ENCODE measurements at places on chromosomes 4 and X.

GRCh38 chrX:43868791-43869190, 13.5 kb downstream of the MAOB start:
- no peak for DNase-seq

DNA sequence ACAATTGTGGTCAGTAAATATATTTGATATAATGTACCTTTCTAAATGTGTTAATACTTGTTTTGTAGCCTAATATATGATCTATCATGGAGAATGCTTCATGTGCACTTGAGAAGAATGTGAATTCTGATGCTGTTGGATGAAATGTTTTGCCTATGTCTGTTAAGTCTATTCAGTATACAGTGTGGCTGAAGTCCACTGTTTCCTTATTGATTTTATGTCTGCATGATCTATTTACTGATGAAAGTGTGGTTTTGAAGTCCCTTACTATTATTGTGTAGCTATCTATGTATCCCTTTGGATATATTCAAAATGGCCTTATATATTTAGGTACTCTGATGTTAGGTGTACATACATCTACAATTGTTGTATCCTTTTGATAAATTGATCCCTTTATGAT, 515.8 kb upstream of the EPHA5 start:
- no peak for DNase-seq

DNA sequence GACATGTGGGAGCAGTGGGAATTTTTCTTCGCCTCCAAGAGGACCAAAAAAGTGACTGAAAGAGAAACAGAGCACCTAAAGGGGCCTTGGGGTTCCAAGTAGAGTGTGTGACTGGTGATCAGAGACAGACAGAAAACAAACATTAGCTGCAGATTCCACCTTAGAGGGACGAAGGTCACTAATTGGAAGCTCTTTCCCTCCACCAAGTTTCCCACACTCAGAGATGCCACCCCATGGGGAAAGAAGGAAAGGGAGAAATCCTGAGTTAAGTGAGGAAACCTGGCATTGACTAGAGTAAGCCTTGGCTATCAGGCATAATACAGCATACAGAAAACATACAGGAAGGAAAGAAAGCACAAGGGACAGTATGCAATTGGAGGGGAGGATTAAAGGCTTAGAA, 90.9 kb downstream of the HNRNPD start:
- no peak for DNase-seq

- no peak for DNase-seq
Observed at GRCh38 chr4:88616275-88617150, 24.2 kb downstream of the HERC3 start.

- no peak for DNase-seq
Observed at GRCh38 chr4:72846280-72847111, 223.0 kb downstream of the COX18 start.

GRCh38 chr4:190018201-190018920, 8.7 kb downstream of the FRG2 start:
- DNase-seq: no peak

DNA sequence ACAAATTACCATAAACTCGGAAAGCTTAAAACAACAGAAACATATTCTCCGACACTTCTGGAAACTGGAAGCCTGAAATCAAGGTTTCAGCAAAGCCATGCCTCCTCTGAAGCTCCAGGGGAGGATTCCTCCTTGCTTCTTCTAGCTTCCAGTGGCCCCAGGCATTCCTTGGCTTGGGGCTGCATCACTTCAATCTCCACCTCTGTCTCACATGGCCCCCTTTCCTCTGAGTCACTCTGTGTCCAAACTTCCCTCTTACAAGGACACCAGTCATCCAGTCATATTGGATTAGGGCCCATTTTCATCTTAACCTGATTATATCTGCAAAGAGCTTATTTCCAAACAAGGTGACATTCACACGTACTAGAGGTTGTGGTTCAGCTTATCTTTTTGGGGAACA, 17.3 kb downstream of the PARM1 start:
- DNase-seq: no peak

- no peak for DNase-seq
Observed at GRCh38 chr4:92060333-92060732, 243.4 kb upstream of the GRID2 start.

- DNase-seq: no peak
Observed at GRCh38 chr4:128830906-128831503, 21.5 kb downstream of the JADE1 start.

GRCh38 chr4:43776371-43776770, 672.2 kb downstream of the KCTD8 start:
- no peak for DNase-seq

GRCh38 chr4:73908965-73909364, 39.8 kb downstream of the CXCL1 start:
- no peak for DNase-seq

Measured in aorta (tissue), 5 donors.